GOT3 (cell line): ENCODE measurements at places on chromosomes 5 and 9.

GRCh38 chr5:134083517-134083916, 31.0 kb upstream of the TCF7 start:
- no peak for DNase-seq

DNA sequence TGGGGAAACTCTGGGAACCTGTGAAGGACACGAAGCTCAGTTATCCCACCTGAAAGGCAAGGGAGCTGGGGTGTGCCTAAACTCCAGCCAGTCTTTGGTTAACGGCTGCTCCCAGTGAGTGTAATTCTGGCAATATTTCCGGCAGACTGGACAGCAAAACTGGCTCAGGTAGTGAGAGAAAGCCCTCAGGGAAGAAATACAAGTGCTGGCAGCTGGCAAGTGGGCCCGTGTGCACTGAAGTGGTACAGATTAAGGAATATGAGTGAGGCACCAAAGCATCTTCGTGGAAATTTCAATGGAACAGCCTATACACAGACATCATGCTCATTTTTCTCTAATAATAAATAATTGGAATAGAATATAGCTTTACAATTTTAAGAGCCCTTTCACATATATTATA, 56.2 kb downstream of the ABHD17B start:
- DNase-seq: no peak

- no peak for DNase-seq
These were observed 203.6 kb downstream of the SNX18 start for GRCh38 chr5:54721116-54721515.

- no peak for DNase-seq
These were observed 60.6 kb downstream of the IL6ST start for GRCh38 chr5:55934115-55934613.

DNA sequence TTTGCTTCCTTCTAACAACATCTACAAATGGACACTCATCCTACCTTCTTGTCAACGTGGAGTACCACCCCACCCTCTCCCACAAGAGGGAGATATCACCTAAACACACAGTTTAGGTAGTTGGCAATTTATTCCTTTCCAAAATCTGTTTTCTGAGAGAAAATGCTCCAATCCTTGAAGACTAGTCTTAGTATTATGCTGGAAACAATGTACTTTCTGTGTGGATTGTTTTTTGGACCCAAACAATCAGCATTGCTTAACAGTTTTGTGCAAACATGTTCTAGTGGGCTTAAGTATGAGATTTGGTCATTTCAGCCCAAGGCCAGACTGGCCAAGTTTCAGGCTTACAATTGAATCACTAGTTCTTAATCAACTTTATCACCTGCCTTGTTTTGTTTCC, 359.1 kb downstream of the ARHGEF28 start:
- DNase-seq: no peak

- no peak for DNase-seq
These were observed 233.4 kb downstream of the NR3C1 start for GRCh38 chr5:143170104-143170503.

GRCh38 chr5:685262-686171, 7.6 kb downstream of the TPPP start:
- DNase-seq: no peak

DNA sequence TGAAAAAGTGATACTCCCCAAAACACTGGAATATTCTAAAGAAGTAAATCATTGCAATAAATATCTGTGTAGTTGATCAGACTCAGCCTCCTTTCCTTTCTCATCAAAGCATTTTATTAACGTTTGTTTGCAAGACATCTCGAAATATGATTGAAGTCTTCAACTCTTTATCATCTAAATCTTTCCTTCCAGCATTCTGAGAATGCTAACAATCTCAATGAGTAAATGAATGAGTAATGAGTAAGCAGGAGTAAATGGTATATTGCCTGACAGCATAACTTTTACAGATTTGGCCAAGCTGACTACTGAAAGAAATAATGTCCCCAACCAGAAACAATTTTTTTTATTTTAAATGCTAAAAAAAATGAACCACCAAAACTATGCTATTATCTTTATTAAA, 157.1 kb downstream of the SLCO4C1 start:
- no peak for DNase-seq

- DNase-seq: no peak
These were observed 41.2 kb upstream of the RAPGEF1 start for GRCh38 chr9:131781069-131781468.

DNA sequence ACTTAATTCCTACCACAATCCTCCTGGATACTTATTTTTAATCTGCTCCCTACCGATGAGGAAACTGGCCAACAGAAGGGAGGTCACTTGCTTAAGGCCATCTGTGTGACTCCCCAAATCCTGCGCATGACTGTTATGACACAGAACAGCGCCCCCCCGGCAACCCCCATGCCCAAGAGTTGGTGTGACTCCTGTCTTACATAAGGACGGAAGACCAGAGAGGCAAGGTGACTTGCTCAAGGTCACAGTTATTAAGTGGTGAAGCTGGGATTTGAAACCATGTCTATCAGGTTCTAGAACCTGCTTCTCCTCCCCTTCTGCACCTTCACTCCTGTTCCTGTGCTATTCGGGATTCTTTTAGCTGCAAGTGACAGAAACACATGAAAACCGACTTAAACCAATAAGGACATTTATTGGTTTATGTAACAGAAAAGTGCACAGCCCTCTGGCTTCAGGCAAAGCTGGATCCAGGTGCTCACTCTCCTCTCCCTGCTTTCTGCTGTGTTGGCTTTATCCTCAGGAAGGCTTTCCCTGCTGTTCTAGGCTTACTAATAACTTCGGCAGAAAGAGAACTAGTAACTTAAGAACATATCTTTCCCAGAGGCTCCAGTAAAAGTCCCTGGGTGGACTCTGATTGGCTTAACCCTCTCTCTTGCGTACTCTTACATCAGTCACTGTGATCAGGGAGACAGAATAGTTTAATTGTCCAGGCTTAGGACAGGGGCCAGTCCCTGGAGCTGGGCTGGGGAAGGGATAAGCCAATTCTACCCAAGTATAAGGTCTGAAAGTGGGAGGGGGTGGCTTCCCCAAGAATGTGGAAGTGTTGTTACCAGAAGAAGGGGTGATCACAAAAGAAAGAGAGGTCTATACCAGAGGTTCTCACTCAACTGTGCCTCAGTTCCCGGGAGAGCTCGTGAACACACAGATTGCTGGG, 43.7 kb downstream of the FGF18 start:
- no peak for DNase-seq

GRCh38 chr5:39577529-39577928, 152.7 kb upstream of the DAB2 start:
- DNase-seq: no peak

- no peak for DNase-seq
These were observed 99.9 kb downstream of the GABRB2 start for GRCh38 chr5:161446655-161447054.

GRCh38 chr5:20562544-20562943, 574.5 kb upstream of the CDH18 start:
- DNase-seq: no peak

DNA sequence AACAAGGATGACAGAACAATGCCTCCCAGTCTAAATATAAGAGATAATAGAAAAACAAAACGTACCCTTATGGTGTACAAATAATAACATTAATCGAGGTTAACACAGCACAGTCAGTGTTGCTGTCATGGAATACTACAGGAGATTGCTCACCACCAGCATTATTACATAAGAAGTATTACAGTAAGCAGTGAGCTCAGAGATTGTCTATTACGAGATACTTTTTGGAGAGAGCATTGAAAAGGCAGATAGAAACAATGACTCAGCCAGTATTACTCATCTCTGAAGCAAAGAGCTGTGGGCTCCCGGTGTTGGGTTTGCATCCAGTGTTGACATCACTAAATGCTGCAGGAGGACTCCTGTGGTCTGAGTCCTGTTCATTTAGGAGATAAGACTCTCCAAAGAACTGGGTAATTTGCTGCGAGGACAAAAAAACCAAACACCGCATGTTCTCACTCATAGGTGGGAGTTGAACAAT, 191.9 kb upstream of the SEMA6A start:
- DNase-seq: no peak

- DNase-seq: no peak
These were observed 528 bp downstream of the ACOT12 start for GRCh38 chr5:81393430-81393782.

- no peak for DNase-seq
These were observed 38.5 kb downstream of the TLE1 start for GRCh38 chr9:81650586-81651515.

DNA sequence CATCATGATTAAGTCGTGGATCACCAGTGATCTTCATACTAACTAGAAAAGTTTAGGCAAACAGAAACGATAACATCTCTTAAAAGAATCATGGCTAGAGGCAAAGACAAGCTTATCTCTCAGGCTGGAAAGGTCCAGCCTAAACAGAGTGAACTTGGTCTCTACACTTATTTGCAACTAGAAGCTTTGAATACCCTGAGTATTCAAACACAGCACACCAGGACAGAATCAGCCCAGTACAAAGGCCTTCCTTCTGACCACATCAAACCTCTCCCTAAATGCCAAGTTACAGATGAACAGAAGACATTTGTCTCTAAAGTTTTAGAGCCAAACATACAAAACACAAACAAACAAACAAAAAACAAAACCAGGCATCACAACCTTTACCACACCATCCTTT, 57.2 kb downstream of the ELAVL2 start:
- no peak for DNase-seq

- DNase-seq: no peak
These were observed 26.4 kb downstream of the ARHGEF28 start for GRCh38 chr5:73652391-73652790.

- no peak for DNase-seq
These were observed 153.7 kb downstream of the TMEM232 start for GRCh38 chr5:110572729-110573128.

DNA sequence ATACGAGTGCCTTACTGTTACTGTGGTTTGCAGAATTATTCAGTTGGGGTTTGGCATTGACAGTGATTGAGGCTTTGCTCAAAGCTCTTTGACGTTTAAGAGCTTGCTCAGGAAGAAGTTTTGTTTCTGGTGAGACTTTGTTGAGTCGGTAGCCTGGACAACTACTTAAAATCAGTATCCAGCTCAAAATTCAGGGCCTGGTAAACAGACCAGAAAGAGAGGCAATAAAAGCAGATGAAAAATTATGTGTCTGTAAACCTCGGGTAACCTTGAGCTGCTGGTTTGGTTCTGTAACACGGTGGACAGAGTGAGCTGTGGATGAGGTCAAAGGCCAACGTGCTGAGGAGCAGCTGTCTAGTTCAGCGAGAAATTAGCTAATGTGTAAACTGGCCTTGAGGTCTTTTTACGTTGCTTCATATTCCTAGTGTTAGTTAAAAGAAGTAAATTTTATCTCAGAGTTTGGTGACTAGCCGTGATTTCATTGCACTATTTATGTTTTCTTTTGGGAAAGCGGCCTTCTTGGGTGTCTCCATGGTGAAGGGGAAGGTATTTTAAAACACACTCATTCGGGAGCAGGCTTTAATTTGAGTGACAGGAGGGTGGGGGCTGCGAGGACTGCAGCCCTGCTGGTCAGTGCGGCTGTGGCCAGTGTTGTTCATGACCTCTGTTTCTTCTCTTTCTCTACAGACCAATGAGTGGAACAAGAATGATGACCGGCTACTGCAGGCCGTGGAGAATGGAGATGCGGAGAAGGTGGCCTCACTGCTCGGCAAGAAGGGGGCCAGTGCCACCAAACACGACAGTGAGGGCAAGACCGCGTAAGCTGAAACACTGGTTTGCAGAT, 82.0 kb upstream of the TTC23L start:
- no peak for DNase-seq

GRCh38 chr9:130372057-130372456, 72.7 kb upstream of the ASS1 start:
- DNase-seq: no peak

DNA sequence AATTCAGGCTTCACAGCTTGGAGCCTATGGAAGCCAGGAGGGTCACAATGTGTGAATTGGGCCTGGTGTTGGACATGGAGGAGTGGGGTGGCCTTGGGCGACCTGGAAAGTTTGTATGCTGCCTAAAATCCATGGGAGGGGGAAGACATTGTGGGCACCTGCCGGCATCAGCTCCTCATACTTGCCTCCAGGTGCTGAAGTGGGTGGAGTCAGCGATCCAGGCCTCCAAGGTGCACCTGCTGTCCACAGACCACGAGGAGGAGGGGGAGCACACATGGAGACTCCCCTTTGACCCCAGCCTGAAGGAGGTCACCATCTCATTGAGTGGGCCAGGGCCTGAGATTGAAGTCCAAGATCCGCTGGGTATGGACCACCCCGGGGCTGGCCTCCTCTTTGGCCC, 29.1 kb downstream of the HMCN2 start:
- DNase-seq: no peak

DNA sequence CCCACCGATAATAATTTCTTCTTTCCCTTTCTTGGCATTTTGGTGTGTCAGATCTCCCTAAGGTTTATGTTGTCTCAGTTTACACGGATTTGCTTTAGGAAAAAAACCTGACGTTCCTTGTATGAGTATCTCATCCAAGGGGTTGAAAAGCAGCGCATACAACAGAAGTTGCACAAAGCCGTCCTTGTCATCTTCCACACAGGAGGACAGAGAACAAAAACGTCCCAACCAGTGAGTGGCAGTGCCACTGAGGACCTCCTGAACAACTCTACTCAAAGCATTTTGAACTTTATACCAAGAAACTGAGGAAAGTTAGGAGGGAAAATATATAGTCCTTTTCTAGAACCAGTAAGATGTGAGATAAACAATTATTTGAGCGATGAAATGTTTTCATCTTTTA, 547.0 kb downstream of the PDE4D start:
- DNase-seq: no peak

DNA sequence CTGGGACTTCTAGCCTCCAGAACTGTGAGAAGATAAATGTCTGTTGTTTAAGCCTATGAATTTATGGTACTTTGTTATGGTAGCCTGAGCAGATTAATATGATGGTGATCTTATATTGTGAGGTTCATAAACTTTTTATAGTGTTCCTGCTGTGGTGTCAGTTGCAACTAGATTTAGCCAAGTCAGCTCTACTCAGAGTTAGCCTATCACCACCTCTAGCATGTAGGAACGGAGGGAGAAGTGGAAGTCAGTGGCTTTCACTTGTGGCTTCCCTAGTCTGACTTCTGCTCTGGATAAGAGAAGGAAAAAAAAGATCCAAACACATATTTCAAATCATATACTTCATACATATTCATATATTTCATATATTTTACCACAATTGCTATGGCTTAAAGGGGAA, 6.6 kb downstream of the POC5 start:
- no peak for DNase-seq

DNA sequence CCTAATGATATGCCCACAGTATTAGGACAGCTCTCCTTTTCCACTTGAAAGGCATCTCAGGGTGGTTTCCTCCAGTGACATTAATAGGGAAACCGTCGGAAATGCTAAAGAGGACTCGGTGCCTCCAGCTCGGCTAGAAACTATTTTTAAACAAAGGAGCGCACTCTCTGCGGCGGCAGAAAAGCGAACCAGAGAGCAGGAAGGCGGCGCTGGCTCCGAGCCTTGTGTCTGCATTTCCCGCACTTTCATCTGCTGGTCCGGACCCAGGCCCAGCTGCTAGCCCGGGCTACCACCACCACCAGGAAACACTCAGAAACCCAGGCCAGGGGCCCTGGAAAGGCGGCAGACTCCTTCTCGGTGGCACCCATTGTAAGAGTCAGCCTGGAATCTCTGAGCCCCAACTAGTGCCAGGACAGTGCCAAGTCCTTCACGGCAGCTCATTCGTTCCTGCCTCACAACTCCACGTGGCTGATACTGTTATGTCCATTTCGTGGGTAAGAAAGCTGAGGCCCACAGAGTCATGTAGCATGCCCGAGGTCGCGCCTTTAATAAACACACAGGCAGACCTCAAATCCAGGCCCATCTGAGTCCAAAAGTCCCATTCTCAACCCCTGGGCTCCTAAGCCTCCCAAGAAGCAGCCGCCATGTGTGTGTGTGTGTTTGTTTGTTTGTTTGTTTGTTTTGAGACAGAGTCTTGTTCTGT, 73.9 kb downstream of the VAV2 start:
- no peak for DNase-seq
